ENCODE measurements at places on chromosomes 7 and 10.
A peak's percentile ranks its signal among the peaks of the same experiment; 100 is the strongest.

DNA sequence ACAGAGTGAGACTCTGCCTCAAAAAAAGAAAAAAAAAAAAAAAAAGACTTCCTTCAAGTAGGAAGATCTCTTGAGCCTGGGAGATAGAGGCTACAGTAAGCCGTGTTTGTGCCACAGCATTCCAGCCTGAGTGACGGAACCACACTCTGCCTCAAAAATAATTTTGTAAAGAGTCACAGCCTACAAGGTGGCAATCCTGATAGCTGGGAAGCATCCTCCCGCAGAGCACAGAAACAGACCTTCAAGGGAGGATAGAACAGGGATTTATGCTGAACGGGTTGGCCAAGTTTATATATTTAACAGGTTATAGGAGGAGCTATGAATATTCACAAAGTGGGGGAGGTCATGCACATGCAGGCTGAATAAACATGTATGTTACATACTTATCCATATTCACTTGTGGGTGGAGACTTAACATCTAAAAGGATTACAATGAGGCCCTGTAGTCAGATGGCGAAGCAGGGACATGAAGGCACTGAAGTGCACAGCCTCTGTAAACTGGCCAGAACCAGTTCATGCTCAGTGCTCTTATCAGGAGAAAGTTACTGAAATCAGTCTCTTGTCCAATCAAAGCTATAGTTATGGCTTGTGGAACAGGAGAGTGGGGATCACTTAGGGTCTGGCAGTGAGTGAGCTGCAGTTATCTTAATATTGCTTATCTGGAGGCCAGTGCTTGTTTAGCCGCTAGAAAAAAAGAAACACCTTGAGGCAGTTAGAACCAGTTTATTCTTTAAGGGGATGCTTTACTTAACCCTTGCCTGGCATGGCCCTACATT lies 6.8 kb downstream of the LMBR1 start:
- no peak for DNase-seq

- no peak for DNase-seq
Observed at GRCh38 chr10:77824908-77825307, 101.6 kb downstream of the DLG5 start.

DNA sequence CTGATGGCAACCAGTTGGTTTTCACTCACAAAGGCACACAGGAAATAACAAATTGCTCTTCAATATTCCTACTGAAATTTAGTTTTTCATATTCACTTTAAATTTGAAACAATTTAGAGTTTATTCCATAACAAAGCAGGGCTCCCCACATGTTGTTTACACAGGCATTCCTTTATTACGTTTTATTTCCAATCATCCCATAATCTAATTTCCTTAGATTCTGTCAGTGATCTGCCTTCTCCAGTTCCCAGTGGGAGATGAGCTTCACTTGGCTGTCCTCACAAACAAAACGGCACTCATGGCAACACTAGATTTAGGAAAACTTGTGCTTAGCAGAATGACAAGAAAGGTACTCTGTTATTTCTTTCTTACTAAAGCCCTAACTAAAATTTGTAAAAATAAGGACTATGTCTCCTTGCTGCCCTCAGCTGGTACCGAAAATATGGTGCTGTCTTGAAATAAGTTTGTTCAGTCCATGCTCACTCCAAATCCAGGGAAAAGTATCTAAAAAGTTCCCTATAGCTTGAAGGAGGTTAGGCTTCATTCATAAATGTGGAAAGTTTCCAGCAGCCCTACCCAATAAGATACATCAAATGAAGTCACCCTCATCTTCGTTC lies 23.0 kb downstream of the PHYH start:
- no peak for DNase-seq

DNA sequence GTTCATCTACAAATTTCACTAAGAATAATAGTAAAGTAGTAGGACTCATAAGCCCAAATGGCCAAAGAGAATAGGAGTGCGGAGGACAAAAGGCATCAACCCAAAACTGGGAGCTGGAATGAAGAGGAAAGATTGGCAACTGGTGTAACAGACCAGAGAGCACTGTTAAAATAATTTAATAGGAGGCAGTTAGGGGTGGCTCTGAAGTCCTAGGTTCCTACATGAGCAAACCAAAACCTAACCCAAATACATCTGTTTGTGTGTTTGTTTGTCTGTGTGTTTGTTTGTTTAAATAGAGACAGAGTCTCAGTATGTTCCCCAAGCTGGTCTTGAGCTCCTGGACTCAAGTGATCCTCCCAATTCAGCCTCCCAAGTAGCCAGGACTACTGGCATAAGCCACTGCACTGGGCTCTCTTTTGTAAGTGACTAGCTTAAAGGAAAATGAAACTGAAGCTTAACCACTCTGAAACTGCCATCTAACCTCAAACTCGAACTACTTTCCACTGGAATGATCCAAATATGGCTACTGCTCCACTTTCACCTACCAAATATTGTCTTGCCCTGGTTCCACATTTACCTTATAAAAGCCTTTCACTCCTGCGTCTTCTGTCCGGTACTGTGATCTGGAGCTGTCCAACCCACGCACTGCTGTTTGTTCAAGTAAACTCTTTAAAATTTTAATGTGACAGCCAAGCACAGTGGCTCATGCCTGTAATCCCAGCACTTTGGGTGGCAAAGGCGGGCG lies 94.9 kb downstream of the AKR1D1 start:
- peak; percentile 23 for DNase-seq

DNA sequence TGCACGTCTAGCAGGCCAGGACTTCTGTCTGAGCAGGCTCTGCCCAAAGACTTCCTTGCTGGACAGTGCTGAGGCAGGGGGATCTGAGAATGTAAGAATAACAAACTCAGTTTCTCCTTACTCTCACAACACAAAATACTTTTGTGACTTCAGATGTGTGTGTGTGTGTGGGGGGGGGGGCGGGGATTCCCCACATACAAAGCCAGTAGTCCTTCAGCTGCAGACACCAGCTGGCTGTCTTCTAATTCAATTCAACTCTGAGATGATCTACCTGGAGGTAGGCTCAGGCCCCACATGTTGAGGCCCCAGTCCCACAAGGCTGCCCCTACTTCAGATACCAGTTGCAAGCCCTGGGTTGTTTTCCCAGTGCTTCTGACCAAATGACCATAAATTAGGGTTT lies 4.7 kb upstream of the CXCL12 start:
- DNase-seq: no peak

- DNase-seq: no peak
Observed at GRCh38 chr10:48300556-48300955, 5.9 kb upstream of the MAPK8 start.

- DNase-seq: peak; percentile 61
Observed at GRCh38 chr10:132961787-132962622, 19.6 kb upstream of the CFAP46 start.

GRCh38 chr7:47517821-47518480 lies 64.0 kb downstream of the TNS3 start:
- DNase-seq: no peak

GRCh38 chr10:52729271-52730104 lies 43.1 kb downstream of the MBL2 start:
- DNase-seq: no peak

GRCh38 chr7:20032741-20033140 lies 184.4 kb downstream of the MACC1 start:
- no peak for DNase-seq

GRCh38 chr10:61792097-61792716 lies 109.3 kb upstream of the ARID5B start:
- DNase-seq: no peak

DNA sequence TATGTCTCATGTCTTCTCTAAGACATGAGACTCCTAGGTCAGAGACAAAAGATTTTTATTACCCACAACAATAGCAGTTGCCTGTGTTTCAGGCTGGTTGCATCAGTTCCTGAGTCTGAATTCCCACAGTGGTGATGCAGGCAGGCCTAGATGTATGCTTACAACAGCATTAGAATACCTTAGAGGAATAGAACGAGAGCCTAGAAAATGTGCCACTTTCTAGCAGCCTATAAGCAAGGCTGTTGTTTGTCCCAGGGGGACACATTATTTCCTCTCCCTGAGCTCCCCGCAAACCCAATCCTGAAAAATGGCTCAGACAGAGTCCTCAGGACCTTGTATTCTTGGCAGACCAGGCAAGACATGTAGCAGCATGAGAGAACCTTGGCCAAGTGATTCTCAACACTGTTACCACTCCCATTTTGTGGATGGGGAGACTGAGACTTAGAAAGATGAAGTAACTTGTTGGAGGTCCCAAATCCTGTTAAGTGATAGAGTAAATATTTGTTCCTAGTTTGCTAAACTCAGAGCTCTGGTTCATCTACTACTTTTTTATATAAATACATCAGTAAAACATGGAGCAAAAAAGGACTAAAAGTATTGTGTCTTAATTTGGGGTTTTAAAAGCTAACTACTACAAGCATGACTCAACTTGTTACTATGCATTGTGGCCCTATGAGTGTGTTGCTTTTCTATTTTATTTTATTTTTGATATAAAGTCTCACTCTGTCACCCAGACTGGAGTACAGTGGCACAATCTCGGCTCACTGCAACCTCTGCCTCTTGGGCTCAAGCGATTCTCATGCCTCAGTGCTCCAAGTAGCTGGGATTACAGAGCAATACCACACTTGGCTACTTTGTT lies 14.2 kb downstream of the VTI1A start:
- DNase-seq: no peak

- no peak for DNase-seq
Observed at GRCh38 chr7:6709808-6710207, 3.1 kb upstream of the ZNF12 start.

DNA sequence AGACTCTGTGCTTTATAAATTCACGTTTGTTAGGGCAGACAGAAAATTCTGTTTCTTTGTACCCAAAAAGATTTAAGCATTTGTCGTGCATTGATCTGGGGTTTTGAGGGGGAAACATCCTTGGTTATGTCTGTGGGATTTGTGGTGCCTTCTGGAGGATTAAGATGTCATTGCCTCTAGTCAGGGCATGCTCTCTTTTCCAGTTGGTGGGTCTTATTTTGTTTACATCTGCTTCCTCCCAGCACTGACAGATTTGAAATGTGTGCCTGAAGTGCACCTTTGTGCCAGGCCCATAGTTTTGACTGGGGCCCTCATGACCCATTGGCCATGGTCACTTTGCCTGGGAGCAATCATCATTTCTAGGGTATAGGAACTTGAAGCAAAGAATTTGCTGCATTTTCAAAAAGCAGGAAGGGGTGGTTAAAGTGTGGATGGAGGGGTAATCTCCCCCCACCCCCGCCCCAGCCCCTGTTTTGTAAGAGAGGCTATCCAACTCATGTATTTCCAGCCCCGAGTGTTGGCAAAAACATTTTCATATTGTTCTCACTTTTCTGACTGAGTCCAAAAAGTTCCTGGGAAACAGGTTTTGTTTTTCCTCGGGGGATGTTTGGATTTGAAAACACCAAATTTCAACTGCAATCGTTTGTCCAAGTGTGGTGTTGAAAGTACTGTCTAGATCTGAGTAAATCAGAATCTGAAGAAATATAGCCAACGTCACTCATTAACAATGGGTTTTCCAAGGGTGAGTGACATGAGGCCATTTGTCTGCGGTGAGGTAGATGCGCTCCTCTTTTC lies 388.2 kb upstream of the GALNT17 start:
- no peak for DNase-seq

- DNase-seq: peak; percentile 38
Observed at GRCh38 chr7:25851332-25852210, 300.4 kb upstream of the NFE2L3 start.

- DNase-seq: no peak
Observed at GRCh38 chr10:35684586-35684985, 42.5 kb upstream of the FZD8 start.

- DNase-seq: no peak
Observed at GRCh38 chr7:122082160-122082559, 61.9 kb downstream of the AASS start.

DNA sequence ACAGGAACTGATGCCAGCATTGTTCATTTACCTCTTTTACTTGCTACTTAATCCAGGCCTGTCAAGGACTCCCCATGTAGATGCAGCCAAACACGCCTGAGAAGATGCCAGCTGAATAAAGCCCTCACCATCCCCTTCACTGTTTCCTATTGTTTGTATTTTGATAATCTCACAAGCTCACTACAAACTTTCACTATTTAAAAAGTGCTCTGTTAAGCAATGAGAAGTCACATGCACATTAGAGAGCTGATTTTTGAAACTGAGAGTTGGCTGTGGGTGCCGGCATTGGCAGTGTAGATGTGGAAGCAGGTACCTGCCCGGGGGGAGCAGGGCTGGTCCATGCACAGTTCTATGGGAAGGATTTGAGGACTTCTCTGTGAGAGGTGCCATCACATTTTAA lies 169.8 kb upstream of the GRB10 start:
- no peak for DNase-seq

DNA sequence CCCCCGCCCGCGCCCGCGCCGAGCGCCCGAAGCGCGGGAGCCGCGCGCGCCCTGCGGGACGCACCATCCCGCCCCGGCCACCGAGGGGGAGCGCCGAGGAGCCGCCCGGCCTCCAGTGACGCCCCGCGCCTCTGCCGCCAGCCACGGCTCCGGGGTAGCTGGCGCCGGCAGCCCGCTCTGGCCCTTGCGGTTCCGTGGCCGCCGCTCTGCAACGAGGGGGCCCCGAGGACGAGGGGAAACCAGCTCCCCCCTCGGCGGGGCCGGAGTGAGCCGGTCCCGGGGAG lies at the start of gene PAXIP1:
PAXIP1 (minus strand) TSS at position 33 of the 284 bp plus-strand sequence. CDS start 195 bp downstream, outside the sequence.
- peak; percentile 79 for DNase-seq

DNA sequence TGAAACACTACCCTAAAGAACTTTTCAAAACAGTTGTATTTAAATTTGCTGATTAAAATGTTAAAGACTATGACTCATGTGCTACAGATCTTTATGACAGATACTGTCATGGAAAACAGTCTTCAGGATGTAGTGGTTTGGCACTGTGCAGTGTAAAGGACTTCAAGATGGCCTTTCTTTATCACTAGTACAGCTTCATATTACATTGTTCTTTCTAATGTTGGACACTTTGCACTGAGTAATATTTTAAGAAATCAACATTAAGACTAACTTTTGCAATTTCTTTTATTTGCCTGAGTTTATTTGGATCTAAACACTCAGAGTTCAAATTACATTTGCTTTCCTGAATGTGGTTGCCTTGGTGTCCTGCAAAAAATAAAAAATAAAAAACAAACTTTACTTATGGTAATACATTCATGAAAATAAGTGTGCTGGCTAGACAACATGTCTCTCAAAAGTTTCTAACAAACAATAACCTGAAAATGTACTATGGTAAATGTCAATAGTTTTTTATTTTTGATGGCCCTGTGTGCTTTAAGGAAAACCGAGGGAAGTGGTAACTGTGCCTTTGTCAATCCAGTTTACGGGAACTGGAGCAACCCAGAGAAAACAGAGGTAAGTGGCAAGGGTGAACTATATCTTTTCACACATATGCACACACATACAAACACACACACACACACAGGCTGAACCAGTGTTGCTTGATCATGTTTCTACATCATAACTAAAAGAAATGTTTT lies 85.9 kb upstream of the PLXDC2 start:
- DNase-seq: no peak

DNA sequence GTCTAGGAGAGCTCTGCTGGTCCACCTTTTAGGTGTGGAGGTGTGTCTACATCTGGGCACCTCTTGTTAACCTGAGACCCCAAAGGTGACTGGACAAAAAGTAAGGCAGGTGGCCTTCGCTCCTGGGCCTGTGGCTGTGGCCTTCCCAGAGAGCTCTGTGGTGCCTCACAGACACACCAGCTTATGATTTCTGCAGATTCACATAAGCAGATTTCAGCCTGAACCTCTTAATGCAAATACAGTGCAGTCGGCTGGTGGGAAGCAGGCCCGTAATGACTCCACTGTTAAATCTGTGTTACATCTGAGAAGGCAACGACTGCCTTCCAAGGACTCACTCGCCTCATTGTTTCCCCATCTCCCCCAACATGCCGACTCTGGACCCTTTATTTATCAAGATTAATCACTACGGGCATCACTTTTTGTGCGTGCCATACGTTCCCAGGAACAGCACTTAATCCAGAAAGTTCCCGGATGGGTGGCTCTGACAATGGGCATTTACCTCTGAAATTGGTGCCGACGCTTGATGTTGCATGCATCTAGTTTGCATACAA lies 119.8 kb downstream of the EBF3 start:
- DNase-seq: no peak

GRCh38 chr7:145092766-145093165 lies 256.9 kb upstream of the TPK1 start:
- no peak for DNase-seq

All from GM19239 (cell line).